Gastroesophageal sphincter (tissue), 4 donors: ENCODE measurements at places on chromosomes 1 and 21. TPM values are rescaled to one million over a fixed set of nuclear protein-coding genes. Genes with fewer than 3 reads are reported as not detected.
A peak's percentile ranks its signal among the peaks of the same experiment; 100 is the strongest.

Gene CHRNB2
- 0.13 TPM for total RNA-seq

DNA sequence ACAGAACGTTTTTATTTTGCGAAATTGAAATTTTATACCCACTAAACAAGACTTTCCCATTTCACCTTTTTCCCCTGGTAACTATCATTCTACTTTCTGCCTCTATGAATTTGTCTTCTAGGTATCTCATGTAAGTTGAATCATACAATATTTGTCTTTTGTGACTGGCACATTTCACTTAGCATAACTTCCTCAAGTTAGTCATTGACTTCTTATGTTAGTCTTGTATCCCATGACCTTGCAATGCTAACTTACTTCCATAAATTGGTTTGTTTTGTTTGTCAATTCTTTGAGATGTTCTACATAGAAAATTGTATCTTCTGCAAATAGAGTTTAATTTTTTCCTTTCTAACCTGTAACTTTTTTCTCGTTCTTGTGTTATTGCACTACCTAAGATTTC, 26.9 kb downstream of the SH3BP5L start:
- no peak for ATAC-seq

DNA sequence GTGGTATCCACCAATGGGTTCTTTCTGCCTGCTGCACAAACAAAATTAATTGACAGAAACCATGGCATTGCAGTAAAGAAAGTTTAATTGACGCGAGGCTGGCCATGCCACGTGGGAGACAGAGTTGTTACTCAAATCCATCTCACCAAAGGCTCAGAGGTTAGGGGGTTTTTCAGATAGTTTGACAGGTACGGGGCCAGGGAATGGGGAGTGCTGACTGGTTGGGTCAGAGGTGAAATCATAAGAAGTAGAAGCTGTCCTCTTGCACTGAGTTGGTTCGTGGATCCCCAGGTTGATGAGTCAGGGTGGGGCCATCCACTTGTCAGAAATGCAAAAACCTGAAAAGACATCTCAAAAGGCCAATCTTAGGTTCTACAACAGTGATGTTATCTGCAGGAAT, 941 bp upstream of the TBCE start:
- ATAC-seq, result no peak

GRCh38 chr1:239676522-239677273, 290.3 kb downstream of the CHRM3 start:
- peak; percentile 22 for ATAC-seq

DNA sequence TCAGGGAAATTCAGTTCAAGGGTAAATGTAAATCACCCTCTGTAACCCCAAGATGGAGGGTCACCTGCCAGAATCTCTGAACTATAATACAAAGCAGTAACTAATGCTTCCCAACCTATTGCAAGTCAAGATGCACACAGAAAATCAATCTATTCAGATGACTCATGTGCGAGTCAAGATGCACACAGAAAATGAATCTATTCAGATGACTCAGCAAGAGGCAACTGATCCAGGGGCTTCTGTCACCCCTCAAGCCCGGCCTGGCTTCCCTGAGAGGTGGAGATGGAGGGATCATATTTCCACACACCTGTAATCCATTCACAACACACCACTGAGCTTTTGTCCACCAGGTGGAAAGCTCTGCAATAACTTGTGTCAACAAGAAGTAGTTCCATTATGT, 17.4 kb upstream of the HIVEP3 start:
- ATAC-seq, result no peak

Gene TRNP1
- 45.3 TPM for total RNA-seq

DNA sequence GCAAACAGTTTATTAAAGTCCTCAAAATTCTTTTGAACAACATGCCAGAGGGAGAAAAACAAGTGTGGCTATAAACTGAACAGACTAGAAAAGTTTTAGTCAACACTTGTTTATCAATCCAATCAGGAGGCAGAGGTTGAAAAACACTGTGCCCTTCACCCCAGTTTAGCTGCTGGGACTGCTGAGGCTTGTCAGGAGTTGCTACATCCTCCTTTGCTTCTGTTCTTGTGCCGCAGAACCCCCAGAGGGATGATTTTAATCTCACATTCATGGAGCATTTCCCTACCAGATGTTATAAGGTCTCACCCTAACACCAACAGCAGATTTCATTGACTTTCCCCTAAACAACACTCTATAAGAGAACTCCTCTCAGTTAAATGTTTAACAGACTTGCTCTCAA, 321.2 kb downstream of the VAV3 start:
- ATAC-seq, result no peak
